ENCODE measurements at places on chromosomes 4 and X. TPM values are rescaled to one million over a fixed set of nuclear protein-coding genes. Genes with fewer than 3 reads are reported as not detected.

The MAP3K15 gene
- total RNA-seq: 1.3 TPM

The COMMD8 gene
- 19.9 TPM for total RNA-seq

The XAGE1A gene
- total RNA-seq: not detected

The UBA1 gene
- total RNA-seq: 275 TPM

The PNCK gene
- 0.84 TPM for total RNA-seq

The IL2 gene
- 1.3 TPM for total RNA-seq

The MAOA gene
- 13.6 TPM for total RNA-seq

DNA sequence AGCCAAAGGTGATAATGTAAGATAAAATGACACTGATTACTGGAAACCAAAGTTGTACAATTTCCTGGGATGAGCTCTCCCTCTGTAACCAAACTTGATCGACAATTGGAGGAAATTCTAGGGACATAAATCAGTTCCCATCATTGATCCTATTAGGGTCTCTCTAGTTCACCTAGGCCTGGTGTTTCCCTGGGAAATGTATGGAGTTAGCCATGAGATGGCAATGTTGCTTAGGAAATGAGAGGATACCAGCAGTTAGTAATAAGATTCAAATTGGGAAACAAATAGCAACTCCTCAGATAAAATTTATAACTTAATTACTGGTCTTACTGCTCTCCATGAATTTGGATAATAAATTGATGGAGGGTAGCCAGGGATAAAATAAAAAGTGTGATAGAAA, 52.2 kb downstream of the SPATA18 start:
- no peak for DNase-seq

- DNase-seq: no peak
These were observed 74.2 kb upstream of the HPGD start for GRCh38 chr4:174596513-174596912.

DNA sequence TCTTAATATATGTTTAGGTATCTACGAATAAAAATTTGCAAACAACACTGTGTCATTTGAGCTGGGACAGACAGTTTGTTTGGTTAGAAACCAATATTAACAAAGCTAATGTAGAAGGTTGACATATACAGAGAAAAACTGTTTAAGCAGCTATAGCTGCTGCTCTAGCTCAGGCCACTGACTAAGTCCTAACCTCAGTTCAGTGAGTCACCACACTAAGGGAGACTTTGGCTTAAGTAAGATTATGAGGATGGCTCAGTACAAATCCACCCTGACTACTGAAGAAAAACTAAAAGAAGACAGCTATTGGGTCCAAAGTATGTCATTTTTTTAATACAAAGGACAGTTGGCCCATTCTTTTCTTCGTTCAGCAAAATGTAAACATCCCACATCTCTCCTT, 717.3 kb upstream of the ACTRT1 start:
- DNase-seq: no peak

DNA sequence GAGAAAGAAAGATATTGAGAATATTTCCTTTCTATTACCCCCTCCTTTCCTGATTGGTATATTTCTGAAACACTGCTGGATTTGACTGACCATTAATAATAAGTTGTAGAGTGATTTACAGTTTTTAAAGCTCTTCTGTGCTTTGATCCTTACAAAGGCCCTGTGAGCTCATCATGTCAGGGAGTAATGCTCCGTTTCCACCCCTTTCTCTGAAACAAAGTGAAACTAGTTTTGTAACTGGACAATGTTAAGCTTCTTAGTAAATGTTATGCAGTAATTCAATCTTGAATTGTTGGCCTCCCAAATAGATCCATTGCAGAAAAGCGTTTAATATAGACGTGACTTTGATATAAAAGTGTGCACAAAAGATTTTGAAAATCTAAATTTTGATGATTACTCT, 190.1 kb upstream of the GNPDA2 start:
- DNase-seq: no peak

GRCh38 chr4:104416725-104417356, 77.9 kb downstream of the CXXC4 start:
- no peak for DNase-seq

GRCh38 chrX:1649621-1650020, 34.8 kb downstream of the ASMT start:
- DNase-seq: no peak

DNA sequence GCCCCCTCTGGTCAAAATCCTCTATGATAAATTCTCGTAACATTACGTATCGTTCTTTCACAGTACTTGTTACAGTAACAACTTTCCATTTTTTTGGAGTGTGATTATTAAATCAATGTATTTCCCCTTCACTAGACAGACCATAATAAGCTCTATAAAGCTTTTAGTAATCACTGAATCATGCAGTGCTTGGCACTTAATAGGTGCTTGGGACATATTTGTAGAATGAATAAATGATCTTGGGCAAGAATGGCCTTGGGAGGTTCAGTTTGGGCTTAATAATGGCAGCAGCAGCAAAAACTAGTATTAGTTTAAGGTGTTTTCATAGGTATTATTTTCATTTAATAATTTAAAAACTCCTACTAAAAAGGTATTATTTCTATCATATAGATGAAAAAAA, 33.4 kb upstream of the SFRP2 start:
- no peak for DNase-seq

DNA sequence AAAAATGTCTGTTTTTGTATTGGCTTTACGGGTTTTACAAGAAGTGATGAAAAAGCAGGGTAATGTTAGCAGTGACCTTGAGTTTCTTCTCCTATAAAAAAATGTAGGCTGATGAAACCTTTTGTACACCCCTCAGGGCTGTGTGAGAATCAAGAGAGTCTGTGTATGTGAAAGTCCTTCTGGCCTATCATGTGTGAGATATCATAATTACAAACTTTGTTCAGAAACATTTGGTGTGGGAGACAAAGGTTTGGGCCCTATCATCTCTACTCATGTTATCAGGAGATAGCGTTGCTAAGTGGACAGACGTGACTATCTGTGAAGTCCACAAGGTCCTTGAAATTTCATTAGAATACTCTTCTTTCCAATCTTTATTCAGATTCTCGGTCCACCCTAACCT, 170.6 kb upstream of the HAND2 start:
- no peak for DNase-seq

GRCh38 chr4:61997831-61998230, 797.7 kb downstream of the ADGRL3 start:
- DNase-seq: no peak

- no peak for DNase-seq
These were observed 27.9 kb downstream of the UGT2B4 start for GRCh38 chr4:69467797-69468196.

GRCh38 chr4:125750828-125751466, 436.2 kb downstream of the FAT4 start:
- no peak for DNase-seq

DNA sequence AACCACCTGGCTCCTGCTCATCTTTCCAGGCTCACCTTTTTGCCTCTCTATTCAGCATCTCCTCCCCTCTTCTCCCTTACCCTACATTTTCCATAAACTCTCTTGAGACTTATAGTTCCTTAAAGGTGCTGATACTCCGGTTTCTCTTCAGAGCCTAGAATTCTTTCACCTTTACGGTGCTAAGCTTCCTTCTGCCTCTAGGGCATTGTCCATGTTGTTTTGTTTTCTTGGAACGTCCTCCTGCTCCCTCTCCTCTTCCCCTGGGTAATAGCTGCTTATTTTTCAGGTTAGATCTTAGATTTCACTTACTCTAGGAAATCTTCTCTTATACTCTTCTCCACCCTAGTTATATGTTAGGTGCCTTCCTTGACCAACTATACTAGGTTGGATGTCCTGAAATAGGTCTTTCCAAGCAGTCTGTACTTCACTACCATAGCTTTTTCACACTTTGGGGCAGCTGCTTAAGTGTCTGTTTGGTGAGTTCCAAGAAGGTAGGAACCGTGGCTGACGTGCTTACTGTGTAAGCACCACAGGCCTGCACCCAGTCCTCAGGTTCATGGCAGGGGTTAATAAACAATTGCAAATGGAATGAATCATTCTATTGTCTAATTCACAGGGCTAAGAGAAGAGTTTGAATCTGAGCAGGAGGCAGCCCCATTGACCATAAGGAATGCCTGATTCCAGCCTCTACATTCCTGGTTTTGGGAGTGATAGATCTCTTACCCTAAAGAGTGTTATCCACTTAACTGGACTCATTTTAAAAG, 227.5 kb downstream of the MGST2 start:
- DNase-seq: no peak

Data from HCT116 (cell line).